ENCODE measurements at places on chromosomes 4 and X.

- DNase-seq = no peak
These were observed 313.2 kb downstream of the PACRGL start for GRCh38 chr4:21013501-21013900.

DNA sequence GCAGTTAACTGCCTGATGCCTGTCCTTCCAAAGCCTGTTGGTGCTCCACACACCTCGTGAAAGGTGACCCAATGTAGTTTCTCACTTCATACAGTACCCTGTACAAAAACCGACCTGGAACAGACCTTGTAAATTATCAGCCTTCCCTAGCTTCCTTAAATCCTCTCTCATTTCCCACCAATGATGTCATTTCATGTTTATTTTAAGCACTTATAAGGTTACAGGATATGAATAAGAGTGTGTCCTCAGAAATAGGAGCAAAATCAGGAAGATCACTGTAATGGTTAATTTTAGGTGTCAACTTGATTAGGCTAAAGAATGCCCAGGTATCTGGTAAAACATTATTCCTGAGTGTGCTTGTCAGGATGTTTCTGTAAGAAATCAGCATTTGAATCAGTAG is 44.7 kb downstream of the TMEM150C start:
- no peak for DNase-seq

- no peak for DNase-seq
These were observed 40.9 kb downstream of the TSPAN5 start for GRCh38 chr4:98617358-98618047.

- DNase-seq = no peak
These were observed 40.1 kb downstream of the SHOX start for GRCh38 chrX:670645-671044.

- no peak for DNase-seq
These were observed 5.1 kb upstream of the SLC10A3 start for GRCh38 chrX:154495472-154495922.

DNA sequence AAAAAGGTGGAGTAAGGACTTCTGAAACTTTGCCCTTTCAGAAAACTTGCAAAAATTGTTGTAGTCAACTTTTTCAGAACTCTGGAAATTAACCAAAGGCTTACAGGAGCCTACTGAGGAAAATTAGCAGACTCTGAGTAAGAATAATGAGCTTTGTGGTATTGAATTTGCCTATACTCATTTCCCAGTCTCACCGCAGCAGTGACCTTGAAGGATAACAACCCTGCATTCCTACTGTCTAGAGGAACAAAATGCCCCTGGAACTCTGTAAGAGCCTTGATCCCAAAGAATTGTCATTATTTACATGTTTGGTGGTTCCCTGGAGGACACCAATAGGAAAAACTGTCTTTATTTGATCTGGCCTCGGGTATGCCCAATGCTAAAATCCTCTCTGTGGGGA is 57.9 kb downstream of the MND1 start:
- DNase-seq = no peak

GRCh38 chrX:110025395-110025794 is 22.5 kb downstream of the TMEM164 start:
- DNase-seq = no peak

- DNase-seq = no peak
These were observed 7.4 kb upstream of the TNIP2 start for GRCh38 chr4:2763511-2763967.

- no peak for DNase-seq
These were observed 394.6 kb downstream of the PCDH7 start for GRCh38 chr4:31114816-31115215.

- DNase-seq = no peak
These were observed 14.2 kb upstream of the CPE start for GRCh38 chr4:165364452-165365080.

GRCh38 chr4:167031534-167032156 is 202.6 kb downstream of the SPOCK3 start:
- no peak for DNase-seq

DNA sequence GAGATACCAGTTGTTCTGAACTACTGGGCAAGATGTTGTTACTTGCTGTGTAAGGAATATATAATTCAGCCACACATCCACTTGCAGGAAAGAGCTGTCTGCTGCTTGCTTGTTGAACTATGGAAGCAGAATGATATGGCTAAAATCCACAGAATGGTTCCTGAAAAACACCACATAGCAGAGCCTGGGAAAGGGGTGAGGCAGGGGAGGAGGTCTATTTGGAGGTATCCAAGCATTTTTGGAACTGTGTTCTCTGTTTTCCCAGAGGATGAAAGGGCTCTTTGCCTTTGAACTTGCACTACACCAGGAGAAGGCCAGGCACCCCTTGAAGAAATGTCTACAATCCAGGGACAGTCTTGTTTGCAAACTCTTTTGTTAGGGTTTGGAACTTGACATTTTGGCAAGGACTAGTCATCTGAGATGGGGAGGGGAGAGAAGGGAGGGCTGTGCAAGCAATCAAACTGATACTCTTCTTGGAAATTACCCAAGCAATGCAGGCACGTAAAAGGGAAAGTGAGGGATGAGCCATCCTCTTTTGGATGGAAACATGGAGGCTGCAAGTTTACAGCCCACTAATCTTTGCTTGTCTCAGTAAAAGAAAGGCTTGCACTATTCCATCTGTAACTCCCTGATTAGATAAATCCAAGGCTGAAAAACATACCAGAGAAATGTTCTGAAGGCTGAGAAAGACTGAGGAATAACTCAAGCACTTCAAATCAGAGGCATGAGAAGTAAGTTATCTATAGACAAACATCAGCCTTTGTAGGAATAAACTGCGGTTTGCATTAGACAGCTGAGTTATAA is 141.0 kb downstream of the TSPAN5 start:
- no peak for DNase-seq

DNA sequence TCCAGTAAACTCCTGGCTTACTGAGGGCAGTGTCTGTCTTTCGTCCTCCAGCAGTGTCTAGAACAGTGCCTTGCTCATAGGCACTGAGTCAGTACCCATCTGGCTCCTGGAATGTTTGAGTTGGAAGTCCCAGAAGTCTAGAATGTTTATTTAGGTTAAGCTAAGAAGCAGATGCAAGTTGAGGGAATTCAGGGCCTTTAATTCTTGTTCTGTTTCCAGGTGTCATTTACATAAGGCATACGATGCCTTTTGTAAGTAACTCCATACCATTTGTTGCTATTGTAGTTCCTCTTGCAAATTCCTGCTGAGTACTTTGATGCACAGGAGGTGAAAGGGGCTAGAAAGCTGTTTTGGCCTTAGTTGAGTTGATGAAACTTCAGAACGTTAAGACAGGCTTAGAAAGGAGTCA is 22.2 kb downstream of the ARHGAP10 start:
- DNase-seq = no peak

- DNase-seq = no peak
These were observed 129.8 kb upstream of the MAGEB2 start for GRCh38 chrX:30085571-30085970.
